ENCODE measurements at places on chromosomes 3 and 15.

- DNase-seq, result no peak
Observed at GRCh38 chr3:196049653-196050052, 32.2 kb downstream of the TFRC start.

DNA sequence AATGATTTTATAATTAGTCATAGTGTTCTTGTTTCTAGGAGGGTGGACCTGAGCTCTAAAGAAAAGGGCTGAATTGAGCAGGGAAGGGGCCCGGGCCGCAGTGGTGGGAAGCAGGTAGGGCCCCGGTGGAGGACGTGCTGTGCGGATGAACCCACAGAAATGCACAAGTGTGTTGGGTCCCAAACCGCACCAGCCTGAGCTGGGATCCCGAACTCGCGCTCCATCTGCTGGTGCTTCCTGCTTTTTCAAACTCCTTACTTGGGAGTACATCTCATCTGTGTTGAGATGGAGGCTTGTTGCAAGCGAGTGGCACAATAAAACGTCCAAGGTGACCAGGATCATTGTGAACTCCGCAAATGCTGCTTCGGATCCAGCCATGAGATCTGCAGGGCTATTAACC, 244.8 kb upstream of the IGF1R start:
- DNase-seq, result no peak

GRCh38 chr3:131988209-131988608, 46.6 kb downstream of the CPNE4 start:
- no peak for DNase-seq

DNA sequence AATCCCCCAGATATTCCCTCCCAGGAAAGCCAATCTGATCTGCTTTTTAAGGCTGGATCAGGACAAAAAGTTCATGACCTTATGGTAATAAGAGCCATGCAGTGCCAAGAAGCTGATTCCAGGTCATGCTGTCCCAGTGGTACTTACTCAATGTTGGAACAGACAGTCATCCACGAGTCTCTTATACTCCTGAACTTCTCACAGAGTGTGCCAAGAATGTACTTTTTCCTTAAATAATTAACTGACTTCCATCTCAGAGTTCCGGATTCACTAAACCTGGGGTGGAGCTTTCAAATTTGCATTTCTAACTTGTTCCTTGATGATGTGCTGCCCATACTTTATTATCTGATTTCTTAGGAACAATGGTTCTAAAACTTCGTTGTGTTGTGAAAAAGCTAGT, 3.4 kb upstream of the P3H2 start:
- DNase-seq, result no peak

DNA sequence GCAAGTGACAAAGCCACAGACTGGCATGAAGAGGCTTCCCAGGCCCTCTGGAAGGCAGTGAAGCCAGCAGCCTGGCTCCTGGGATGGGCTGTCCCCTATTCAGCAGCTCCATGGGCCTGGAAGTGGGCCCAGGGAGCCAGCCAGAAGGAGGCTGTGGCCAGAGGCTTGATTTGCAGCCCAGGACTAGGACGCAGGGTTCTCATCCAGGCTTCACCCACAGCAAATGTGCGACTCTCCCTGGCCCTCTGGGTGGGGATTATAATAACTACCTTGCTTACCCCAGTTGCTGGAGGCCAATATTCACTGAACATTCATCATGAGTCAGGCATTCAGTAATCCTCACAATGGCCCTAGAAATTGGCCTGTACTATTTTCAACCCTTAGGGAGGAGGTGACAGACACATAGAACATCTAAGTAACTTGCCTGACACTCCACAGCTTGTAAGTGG, 24.6 kb upstream of the SRP14 start:
- DNase-seq, result no peak

DNA sequence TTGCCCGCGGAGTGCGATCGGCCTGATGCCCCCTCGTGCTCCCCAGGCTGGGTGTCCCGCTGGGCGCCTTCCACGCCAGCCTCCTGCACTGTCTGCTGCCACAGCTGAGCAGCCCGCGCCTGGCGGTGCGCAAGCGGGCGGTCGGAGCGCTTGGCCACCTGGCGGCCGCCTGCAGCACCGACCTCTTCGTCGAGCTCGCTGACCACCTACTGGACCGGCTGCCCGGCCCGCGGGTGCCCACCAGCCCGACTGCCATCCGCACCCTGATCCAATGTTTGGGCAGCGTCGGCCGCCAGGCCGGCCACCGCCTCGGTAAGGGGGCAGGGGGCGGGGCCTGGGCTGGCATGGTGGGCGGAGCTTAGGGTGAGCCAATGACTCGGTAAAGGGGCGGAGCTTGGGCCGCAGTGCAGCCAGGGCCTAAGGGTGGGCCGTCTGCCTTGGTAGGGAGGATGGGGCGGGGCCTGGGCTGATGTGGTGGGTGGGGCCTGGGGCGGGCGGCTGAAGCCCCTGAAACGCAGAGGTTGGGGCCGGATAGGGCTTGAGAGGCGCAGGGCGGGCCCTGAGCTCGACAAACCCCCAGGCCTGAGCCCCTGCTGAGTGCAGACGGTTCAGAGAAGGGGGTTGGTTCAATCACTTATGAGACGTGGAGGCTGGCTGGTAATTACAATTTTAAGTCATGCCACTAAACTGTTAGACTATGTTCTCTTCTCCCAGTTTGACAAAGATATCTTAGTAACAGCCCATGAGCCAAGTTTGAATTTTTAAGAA, 13.7 kb downstream of the CAND2 start:
- peak; percentile 97 for DNase-seq

- DNase-seq, result no peak
Observed at GRCh38 chr3:171366043-171366442, 94.2 kb downstream of the TNIK start.

DNA sequence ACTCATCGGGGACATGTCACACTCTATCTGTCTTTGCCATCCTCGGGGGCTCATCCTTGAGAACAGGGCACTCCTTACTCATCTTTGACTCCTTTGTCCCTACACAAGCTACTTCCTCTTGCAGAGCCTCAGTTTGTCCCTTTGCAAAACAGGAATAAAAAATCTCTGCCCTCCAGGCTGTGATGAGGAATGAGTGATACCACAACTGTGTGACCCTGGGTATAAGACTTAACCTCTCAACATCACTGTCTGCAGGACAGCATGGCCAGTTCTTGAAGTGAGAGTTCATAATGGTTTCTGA, 48.5 kb downstream of the IQSEC1 start:
- no peak for DNase-seq

- no peak for DNase-seq
Observed at GRCh38 chr3:47011371-47011770, 31.9 kb downstream of the NBEAL2 start.

DNA sequence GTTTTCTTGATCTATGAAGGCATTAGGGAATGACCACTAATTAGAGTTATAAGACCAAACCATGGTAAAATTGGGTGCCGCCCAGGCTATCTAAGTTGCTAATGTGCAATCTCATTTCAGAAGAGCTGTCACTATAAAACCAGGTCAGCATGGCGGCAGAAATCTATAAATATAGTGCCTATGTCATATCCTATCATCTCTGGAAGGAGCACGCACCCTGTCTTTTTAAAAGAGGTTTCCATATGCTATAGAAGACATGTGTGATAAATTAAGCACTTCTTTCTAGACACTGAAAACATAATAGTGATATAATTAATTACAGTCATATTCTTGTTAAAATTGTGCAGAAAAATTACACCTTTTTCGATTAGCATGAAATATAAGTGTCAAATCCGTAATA, 152.0 kb upstream of the MDFIC2 start:
- no peak for DNase-seq

- no peak for DNase-seq
Observed at GRCh38 chr3:65963787-65964677, 74.7 kb downstream of the MAGI1 start.

- DNase-seq, result peak; percentile 64
Observed at GRCh38 chr3:141876891-141877621, 613 bp downstream of the ATP1B3 start.

DNA sequence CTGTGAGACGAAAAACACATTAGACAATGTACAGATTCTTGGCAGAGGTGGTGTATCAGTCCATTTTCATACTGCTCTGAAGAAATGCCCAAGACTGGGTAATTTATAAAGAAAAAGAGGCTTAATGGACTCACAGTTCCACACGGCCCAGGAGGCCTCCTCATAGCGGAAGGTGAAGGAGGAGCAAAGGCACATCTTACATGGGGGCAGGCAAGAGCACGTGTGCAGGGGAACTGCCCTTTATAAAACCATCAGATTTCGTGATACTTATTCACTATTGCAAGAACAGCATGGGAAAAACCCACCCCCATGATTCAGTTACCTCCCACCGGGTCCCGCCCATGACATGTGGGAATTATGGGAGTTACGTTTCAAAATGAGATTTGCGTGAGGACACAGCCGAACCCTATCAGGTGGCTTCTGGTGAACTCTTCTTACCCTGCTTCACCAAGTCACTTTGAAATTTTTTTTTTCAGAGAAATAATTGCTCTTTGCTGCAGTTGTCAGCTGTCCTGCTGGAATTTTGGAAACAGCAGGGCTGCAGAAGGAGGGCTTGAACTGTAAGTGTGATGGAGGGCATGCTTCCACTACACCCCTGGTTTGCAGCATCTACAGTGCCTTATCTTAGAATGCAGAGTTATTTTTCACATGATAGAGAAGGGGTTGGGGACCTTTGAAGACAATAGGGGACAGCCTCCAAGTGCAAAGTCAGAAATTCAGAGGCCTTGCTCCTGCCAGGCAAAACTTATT, 2.9 kb upstream of the IGF2BP2 start:
- no peak for DNase-seq

- no peak for DNase-seq
Observed at GRCh38 chr3:110741891-110742290, 329.7 kb upstream of the NECTIN3 start.

- DNase-seq, result no peak
Observed at GRCh38 chr3:66816090-66816761, 181.9 kb upstream of the KBTBD8 start.

DNA sequence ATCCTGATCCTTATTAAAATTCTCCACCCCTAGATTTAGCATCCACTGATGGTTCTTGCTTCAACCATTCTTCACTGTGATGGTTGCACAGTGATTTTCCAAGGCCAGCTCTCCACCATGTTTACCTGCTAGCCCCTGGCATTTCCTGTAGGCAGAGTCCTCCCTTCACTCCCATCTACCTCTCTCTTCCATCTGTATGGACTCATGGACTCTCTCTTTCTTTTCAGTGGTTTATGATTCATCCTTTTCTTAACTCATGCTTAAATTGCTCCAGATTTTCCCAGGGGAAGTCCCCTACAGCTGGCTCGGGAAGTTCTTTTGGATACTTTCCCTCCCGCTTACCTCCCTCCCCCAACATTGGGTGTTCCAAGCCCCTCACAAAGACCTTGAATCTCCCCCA, 18.7 kb downstream of the TGM4 start:
- DNase-seq, result no peak

DNA sequence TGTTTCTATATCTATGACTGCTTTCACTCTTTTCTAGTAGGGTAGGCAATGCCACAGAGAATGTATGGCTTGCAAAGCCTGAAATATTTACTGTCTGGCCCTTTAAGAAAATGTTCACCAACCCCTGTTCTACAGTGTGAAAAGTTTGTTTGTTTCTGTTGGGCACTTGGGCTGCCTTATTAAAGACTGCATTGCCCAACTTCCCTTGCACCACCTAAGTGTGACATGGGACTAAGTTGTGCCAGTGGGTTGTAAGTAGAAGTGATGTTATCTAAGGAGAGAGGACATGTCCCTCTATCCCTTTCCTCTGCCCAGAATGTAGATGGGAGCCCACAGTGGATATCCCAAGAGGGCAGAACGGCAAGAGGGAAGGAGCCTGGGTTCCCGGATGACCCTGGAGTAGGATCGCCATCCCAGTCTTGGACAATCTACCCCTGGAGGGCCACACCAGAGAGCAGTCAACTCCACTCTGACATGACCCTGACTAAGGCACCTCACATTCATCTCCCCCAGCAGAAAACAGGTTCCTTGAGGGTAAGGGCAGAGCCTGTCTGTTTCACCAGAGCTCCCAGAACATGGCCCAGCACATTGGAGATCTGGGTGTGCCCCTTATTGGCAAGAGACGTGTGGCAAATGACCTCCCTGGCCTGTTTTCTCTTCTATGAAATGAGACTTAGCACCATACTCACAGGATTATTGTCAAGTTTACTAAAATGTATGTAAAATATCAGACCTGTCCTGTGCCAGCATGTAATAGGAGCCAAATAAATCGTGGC, 138.8 kb downstream of the SMAD6 start:
- DNase-seq, result no peak

- DNase-seq, result no peak
Observed at GRCh38 chr3:29971895-29972294, 634.5 kb upstream of the TGFBR2 start.

- peak; percentile 55 for DNase-seq
Observed at GRCh38 chr3:138356730-138357405, 8.5 kb downstream of the MRAS start.

DNA sequence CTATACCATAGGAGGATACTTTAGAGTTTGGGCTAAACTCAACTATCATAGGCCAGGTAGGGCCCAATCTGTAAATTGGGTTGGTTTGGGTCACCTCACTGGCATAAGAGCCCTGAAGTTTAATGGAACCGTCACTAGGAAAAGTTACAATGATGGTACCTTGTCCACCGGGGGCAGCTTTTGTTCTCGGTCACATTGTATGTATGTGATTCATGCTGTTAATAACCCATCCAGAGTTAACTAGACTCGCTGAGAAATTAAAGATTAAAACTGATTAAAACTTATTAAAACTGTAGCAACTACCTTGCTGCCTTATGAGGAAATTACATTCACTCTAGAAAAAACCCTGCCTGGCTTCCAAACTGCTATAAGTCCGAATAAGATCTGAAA, 145.0 kb upstream of the TMCO5A start:
- DNase-seq, result no peak

- DNase-seq, result no peak
Observed at GRCh38 chr3:133753107-133753778, 7.0 kb downstream of the TF start.

- peak; percentile 84 for DNase-seq
Observed at GRCh38 chr15:99014803-99015697, 7.5 kb upstream of the PGPEP1L start.

GRCh38 chr3:25708036-25708435, 43.3 kb upstream of the TOP2B start:
- no peak for DNase-seq

DNA sequence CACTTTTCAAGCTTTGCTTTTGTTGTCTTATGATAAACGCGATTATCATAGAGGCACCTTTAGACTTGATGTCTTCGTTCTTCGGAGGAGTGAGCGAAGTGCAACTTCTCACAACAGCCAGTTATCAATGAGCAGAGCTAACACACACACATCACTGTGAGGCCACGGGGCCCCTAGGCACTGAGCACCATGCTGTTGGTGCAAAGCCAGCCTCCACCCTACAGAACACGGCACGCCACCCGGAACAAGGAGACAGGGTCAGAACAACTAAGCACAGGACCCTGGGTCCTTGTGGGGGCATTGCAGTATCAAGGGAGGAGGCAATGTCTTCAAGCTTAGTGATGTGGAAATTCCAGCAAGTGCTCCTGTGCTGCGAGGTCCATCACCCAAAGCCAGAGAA, 244.5 kb downstream of the OCA2 start:
- DNase-seq, result no peak

DNA sequence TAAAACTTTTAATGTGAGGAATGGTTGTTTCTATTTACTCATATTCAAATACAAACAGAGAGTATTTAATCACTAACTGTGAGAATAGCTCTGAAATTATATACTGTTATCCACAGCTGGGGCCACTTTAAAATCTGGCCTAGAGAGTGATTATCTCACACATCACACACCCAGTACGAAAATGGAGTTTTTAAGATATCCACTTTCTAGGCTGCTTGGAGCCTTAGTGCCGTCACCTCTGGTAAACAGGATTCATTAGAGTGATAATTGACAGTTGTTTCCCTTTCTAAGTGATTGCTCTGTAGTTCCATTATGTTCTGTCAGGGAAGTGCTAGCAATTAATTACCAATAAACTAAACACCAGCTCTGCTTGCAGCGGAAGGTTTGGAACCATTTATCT, 942.4 kb downstream of the FHIT start:
- no peak for DNase-seq

- DNase-seq, result no peak
Observed at GRCh38 chr3:37210230-37210629, 35.8 kb upstream of the LRRFIP2 start.
